H9 (cell line): ENCODE measurements at places on chromosomes 11 and 22. TPM values are rescaled to one million over a fixed set of nuclear protein-coding genes. Genes with fewer than 3 reads are reported as not detected.

GRCh38 chr11:9206496-9206895 lies 58.7 kb downstream of the DENND5A start:
- no peak for DNase-seq
- no peak overlapping the region for H3K27ac ChIP-seq
- H3K36me3 ChIP-seq, result peaks cover 21% of the 10 kb centered on the region
- no peaks in the 10 kb centered on the region for H3K27me3 ChIP-seq

DNA sequence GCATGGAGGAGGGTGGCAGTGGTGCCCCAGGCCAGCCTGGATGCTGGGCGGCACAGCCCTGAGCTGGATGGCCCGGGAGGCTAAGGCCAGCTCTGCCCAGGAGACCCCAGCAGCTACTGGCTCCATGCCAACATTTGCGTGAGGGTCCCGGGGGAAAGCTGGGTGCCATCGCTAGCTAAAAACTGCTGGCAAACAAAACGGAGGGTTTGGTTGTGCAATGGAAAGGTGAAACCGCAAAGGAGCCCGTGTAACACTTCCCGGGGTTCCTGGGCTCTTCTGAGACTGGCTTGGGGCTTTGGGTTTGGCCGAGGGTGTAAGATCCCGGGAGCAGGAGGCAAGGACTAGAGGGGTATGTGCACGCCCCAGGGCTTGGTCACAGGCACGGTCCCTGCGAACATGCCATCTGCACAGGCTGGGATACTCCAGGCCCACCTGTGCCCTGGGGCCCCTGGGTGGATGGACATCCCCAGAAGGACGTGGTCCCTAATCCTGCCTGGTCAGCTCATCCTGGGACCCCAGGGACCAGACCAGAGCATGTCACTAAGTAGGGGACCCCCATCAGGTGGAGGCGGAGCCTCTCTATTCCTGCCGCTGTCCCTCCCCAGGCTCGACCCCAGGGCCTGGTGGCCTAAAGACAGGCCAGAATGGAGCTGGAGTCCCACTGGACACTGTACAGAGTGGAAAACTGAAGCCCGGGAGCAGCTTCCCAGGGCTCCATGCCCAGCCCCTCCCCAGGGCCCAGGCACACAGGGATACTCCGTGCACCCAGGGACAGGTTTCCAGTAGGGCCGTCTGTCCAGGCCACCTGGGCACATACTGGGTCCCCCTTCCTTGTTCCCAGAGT lies 44.6 kb downstream of the IGF2 start:
- no peaks in the 10 kb centered on the region for H3K36me3 ChIP-seq
- no peak overlapping the region; the same call in 2 of the 3 replicates for H3K4me3 ChIP-seq
- no peaks in the 10 kb centered on the region for H3K27me3 ChIP-seq
- no peak overlapping the region for H3K27ac ChIP-seq
- no peak for DNase-seq

DNA sequence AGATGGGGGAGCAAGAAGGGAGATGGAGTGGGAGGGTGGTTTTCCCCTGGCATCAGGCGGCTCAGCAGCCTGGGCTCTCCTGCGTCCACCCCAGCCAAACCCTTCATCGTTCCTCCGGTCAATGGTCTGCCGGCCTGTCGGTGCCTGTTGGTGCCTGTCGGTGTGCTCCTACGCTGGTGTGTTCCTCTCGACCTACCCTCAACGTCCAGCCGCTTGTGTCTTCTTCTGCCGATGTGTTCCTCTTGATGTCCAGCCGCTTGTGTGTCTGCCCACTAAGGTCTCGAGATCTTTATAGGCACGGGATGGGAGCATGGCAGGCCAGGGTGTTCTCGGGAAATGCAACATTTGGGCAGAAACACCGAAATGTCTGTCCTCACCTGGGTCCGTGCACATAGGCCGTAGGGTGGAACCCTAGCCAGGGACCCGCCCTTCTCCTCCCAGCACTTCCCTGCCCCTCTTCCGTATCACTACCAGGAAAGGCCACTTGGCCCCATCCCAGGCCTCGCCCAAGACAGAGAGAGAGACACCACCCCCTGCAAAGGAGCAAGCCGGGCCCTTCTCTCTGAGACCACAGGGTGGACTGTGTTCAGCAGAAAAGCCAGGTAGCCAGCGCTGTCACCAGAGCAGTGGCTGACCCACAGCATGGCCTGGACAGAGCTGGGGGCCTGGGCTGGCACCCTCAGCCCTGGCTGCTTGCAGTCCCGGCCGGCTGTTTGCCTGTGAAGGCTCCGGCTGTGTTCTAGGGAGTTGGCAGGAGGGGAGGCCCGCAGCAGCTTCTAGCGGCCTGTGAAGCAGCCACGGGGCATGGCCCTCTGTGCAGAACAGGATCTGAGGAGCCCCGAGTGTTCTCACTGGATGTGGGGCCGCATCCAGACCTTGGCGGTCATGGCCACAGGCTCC lies 61.6 kb upstream of the KCNQ1OT1 start:
- H3K4me3 ChIP-seq, result no peak overlapping the region
- no peaks in the 10 kb centered on the region; the same call in 1 of the 2 replicates for H3K36me3 ChIP-seq
- H3K27ac ChIP-seq, result no peak overlapping the region

DNA sequence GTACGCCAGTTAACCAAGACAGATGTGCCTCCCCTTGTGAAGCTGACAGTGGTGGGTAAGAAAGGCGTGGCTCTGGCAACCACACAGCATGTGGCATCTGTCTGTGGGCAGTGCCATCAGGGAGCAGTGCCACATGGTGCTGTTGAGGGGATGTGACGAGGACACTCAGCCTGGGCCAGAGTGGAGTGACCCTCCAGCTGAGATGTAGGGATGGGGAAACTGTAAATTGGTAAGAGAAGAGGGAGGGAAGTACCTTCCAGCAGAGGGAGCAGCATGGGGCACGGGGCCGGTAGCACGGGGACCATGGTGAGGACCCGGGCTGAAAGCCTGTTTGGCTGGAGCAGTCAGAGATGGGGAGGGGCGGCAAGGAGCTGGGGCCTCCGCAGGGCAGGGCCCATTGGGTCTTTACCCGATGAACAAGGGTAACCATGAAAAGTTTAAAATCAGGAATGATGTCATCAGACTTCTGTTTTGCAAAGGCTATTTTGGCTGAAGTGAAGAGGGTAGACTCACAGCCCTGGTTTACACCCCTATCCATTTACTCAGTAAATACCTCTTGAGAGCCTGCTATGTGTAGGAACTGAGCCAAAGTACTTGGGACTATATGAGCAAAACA lies 10.4 kb downstream of the TMPRSS6 start:
- no peak overlapping the region for H3K27ac ChIP-seq
- H3K27me3 ChIP-seq, result peaks cover 8% of the 10 kb centered on the region; the same call in 1 of the 2 replicates
- DNase-seq, result peak; percentile 62
- no peaks in the 10 kb centered on the region for H3K36me3 ChIP-seq
- H3K4me1 ChIP-seq, result no peaks in the 10 kb centered on the region

GRCh38 chr11:126519764-126520734 lies 164.6 kb downstream of the ST3GAL4 start:
- H3K27me3 ChIP-seq, result no peaks in the 10 kb centered on the region
- H3K4me3 ChIP-seq, result no peak overlapping the region
- no peak overlapping the region for H3K27ac ChIP-seq

- no peaks in the 10 kb centered on the region for H3K4me1 ChIP-seq
- H3K27me3 ChIP-seq, result peaks cover 67% of the 10 kb centered on the region
- H3K27ac ChIP-seq, result no peak overlapping the region
- DNase-seq, result no peak
- no peaks in the 10 kb centered on the region; the same call in 1 of the 2 replicates for H3K36me3 ChIP-seq
Observed at GRCh38 chr22:22450343-22450839, 58.2 kb downstream of the ZNF280B start.

GRCh38 chr11:64196626-64197025 lies 9.9 kb upstream of the FERMT3 start:
- H3K4me1 ChIP-seq, result no peaks in the 10 kb centered on the region
- DNase-seq, result no peak
- H3K36me3 ChIP-seq, result peaks cover 92% of the 10 kb centered on the region
- H3K27me3 ChIP-seq, result no peaks in the 10 kb centered on the region
- H3K4me3 ChIP-seq, result no peak overlapping the region

DNA sequence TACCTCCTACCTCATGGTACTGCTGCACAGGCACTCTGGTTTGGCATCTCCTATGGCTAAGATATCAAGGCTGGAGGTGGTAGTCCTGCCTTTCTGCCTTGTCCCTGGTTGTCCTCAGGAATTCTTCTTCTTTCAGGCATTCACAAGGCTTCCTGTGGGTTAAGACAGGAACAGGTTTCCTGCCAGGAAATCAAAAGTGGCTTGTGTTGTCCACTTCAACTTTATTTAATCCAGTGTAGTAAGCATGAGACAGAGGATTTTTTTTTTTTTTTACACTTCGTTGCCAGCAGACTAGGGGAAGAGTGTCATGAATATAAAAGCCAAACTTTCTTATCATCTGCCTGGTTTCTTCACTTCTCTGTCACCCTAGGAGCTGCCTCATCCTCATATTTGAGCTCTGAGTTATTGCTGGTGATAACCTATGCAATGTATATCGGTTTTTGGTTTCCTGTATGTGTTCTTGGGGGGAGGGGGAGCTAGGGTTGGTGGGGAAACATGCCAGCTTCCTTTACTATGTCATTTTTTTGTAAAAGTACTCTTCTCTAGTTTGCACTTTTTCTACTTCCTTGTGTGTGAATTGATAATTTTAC lies 50.2 kb downstream of the XKR3 start:
- H3K36me3 ChIP-seq, result no peaks in the 10 kb centered on the region
- H3K27ac ChIP-seq, result no peak overlapping the region
- H3K4me1 ChIP-seq, result no peaks in the 10 kb centered on the region
- H3K4me3 ChIP-seq, result no peak overlapping the region
- no peak for DNase-seq

GRCh38 chr11:6962141-6962540 lies 35.9 kb downstream of the ZNF215 start:
- no peak overlapping the region for H3K4me3 ChIP-seq
- H3K27ac ChIP-seq, result no peak overlapping the region
- peaks cover 13% of the 10 kb centered on the region for H3K36me3 ChIP-seq
- H3K27me3 ChIP-seq, result no peaks in the 10 kb centered on the region
- H3K4me1 ChIP-seq, result no peaks in the 10 kb centered on the region

Gene SRPRA
- 63.7 and 64.3 TPM in 2 replicates for total RNA-seq

DNA sequence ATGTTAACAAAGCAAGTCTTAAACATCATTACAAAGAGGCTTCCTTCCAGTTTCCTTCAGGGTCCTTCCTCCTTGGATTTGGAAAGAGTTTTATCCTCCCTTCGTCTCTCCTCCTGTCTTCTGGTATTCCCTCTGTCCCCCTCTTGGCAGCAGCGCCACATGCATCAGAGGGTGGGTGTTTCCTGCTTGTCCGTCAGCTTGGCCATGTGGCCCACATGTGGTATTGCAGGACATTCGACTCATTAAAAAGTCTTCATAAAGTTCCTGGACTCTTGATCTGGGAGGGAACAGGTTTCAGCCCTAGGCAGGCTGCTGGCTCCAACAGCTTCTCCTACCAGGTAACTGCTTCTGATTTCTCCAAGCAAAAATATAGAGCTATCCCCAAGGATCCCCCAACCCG lies 189.8 kb downstream of the CSNK2A3 start:
- H3K36me3 ChIP-seq, result no peaks in the 10 kb centered on the region
- no peak overlapping the region for H3K4me3 ChIP-seq
- no peak overlapping the region for H3K27ac ChIP-seq
- no peaks in the 10 kb centered on the region for H3K4me1 ChIP-seq
- H3K27me3 ChIP-seq, result peaks cover 2% of the 10 kb centered on the region; the same call in 1 of the 2 replicates

Gene KCNJ4
- 0.88 and 0.92 TPM in 2 replicates for total RNA-seq

- peaks cover 24% of the 10 kb centered on the region for H3K36me3 ChIP-seq
- peak overlapping the region; percentile 90 for H3K4me3 ChIP-seq
- DNase-seq, result peak; percentile 42
- no peak overlapping the region for H3K27ac ChIP-seq
- no peaks in the 10 kb centered on the region for H3K27me3 ChIP-seq
Observed at GRCh38 chr11:19777039-19777376, 64.4 kb downstream of the NAV2 start.

Gene OVOL1
- 5.1 and 5.7 TPM in 2 replicates for total RNA-seq

Gene PUS3
- total RNA-seq, result 20.0 and 26.9 TPM in 2 replicates

- no peak overlapping the region for H3K27ac ChIP-seq
- DNase-seq, result no peak
- peaks cover 3% of the 10 kb centered on the region; the same call in 1 of the 2 replicates for H3K27me3 ChIP-seq
- peak overlapping the region; percentile 57 for H3K4me3 ChIP-seq
Observed at GRCh38 chr22:46044621-46045458, 67.9 kb upstream of the WNT7B start.

DNA sequence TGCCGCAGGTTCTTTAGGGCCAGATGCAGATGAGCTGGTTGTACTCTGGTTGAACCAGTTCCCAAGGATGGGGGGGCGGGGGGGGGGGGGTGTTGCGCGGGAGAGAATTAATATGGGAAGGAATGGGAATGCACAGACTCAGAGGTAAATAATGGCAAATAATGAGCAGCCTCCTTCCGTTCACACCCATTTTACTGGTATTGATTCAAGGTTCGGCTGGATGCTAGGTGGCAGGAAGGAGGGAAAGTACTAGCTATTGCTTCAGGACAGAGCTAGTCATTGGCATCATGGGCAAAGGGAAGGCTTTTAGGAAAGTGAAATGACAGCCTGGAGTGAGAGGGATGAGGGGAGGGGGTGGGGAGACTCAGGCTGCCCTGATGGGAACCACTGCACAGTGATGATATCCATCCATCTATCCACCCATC lies at the start of gene VSTM5:
Gene VSTM5, minus strand, starts transcription at position 25 of the 425 bp plus-strand sequence. CDS start 116 bp downstream, outside the sequence.
- H3K4me3 ChIP-seq, result no peak within 1 kb of the TSS
- H3K27me3 ChIP-seq, result no peaks in the 10 kb centered on the region
- no peaks in the 10 kb centered on the region for H3K36me3 ChIP-seq
- H3K4me1 ChIP-seq, result no peaks in the 10 kb centered on the region; the same call in 1 of the 2 replicates

DNA sequence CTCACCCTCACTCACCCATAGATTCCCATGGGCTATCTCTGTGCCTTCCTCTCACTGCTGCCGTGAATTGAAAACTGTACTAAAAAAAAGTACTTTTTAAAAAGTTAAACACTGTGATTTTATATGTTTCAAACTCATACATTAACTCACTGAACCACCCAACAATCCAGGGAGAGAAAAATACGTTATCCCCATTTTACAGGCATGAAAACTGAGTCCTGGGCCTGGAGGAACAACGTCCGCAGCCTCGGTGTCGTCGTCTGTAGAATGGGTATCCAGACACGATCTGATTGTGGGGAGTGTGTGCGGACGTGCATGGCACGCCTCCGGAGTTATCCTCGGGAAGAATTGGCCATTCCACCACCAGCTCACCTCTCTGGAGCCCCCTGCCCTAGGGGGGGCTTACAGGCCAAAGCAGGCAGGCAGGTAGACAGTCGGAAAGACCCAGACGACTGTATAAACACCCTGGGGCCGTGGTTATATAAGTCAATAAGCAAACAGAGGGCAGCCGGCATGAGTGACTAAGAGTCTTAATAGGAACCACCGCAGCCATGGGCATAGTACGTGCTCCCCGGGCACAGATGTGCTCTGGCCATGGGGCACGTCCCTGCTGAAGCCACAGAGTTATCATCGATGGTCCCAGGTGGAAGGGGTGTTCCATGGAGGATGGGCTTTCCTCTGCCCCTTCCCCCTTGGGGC lies 7.1 kb upstream of the PDGFB start:
- peaks cover 2% of the 10 kb centered on the region; the same call in 1 of the 2 replicates for H3K4me1 ChIP-seq
- no peaks in the 10 kb centered on the region for H3K36me3 ChIP-seq
- no peaks in the 10 kb centered on the region; the same call in 1 of the 2 replicates for H3K27me3 ChIP-seq

- no peaks in the 10 kb centered on the region for H3K27me3 ChIP-seq
- H3K4me3 ChIP-seq, result no peak overlapping the region
- peaks cover 9% of the 10 kb centered on the region; the same call in 2 of the 3 replicates for H3K36me3 ChIP-seq
- H3K4me1 ChIP-seq, result peaks cover 7% of the 10 kb centered on the region; the same call in 1 of the 2 replicates
- no peak overlapping the region for H3K27ac ChIP-seq
- peak; percentile 70 for DNase-seq
Observed at GRCh38 chr11:12439615-12440014, 62.2 kb downstream of the PARVA start.

- H3K27me3 ChIP-seq, result no peaks in the 10 kb centered on the region; the same call in 1 of the 2 replicates
- no peaks in the 10 kb centered on the region for H3K36me3 ChIP-seq
- H3K27ac ChIP-seq, result no peak overlapping the region
- H3K4me3 ChIP-seq, result no peak overlapping the region
- no peaks in the 10 kb centered on the region for H3K4me1 ChIP-seq
- no peak for DNase-seq
Observed at GRCh38 chr22:50544746-50545253, 899 bp upstream of the KLHDC7B start.
